Mucosa of descending colon (tissue), 3 donors: ENCODE measurements at places on chromosomes 4 and X. TPM values are rescaled to one million over a fixed set of nuclear protein-coding genes. Genes with fewer than 3 reads are reported as not detected.

Gene NR3C2
- total RNA-seq, result 205 TPM

Gene SLC9B1
- total RNA-seq, result 0.65 TPM

GRCh38 chr4:83025563-83025962 is 9.4 kb upstream of the COPS4 start:
- DNase-seq, result no peak

DNA sequence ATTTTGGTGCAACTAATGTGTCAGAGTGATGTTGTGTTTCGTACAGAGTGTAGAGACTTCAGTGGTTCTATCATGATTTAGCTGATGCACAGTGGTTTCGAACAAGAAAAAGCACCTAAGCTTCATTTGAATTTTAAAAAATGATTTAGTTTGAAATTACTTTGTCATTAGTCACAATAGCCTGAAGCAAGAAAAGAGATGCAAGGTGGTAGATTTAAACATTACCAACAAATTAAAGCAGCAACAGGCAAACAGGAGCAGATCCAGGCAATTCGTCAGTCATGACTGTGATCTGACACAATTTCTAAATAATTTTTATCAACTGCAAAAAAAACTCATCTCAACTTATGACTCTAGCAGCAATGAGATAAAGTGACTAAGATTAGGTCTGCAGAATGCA is 24.6 kb upstream of the COX7B2 start:
- DNase-seq, result no peak

GRCh38 chr4:82721819-82722423 is 76.7 kb downstream of the SCD5 start:
- peak; percentile 44 for DNase-seq
